ENCODE measurements at places on chromosomes 2 and 18.

GRCh38 chr2:134360745-134361487 lies 107.0 kb downstream of the MGAT5 start:
- DNase-seq = peak; percentile 56

GRCh38 chr18:9845256-9845655 lies 40.5 kb upstream of the TXNDC2 start:
- no peak for DNase-seq

- no peak for DNase-seq
Measured at GRCh38 chr2:68689553-68690537, 44.8 kb upstream of the ARHGAP25 start.

GRCh38 chr2:236872981-236873380 lies 212.7 kb upstream of the COPS8 start:
- no peak for DNase-seq

DNA sequence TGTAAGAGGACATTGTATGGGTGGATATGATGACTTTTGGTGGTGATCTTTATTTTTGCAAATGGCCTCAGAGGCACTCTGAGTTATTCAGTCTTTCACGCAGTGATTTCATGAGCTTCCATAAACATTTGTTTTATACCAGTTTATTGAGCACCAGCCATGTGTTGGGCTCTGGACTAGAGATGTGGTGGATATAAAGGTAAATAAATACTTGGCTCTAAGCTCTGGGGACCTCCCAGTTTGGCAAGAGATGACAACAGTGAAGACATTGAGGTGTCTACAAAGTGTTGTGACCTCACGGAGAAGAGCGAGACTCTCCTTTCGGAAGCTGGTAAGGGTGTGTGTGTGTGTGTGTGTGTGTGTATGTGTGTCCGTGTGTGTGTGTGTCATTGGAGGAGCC lies 146.4 kb downstream of the TANC1 start:
- no peak for DNase-seq

DNA sequence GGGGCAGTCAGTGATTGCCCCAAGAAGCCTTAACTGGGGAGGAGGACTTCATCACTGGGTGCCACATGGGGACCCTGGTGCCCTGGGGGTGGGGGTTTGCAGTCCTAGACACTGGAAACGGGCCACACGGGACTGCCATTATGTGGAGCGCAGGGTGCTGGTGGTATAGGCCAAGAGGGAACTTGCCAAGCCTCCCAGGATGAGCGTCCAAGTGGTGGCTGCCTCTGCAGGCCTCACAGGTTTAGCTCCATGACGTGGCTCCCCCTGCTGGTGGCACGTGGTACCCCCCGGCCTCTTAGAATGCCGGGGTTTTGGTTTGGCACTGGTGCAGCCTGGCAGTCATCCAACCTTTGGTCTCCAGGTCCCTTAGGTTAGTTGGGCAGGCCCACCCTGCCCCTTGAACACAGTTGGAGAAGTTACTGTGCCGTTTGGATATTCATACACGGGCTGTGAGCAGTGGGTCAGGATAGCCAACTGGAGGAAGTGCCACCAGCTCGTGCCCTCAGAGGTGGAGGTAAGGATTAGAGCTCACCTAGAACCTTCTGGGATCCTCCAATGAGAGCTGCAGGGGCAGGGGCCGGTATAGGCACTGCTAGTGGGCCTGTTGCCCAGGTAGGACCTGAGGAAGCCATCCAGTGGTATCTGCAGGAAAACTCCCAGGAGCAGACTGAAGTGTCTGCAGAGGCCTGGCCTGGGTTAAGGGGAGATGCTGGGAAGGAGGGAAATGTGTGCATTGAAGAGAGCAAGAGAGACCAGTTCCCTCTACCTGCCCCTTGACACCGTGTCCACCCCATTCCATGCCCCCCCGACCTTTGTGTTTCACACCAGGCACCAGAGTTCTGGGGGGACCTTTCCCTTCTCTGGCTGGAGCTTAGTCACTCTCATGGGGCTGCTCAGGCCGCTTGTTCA lies 5.7 kb downstream of the PTMA start:
- DNase-seq = peak; percentile 91

DNA sequence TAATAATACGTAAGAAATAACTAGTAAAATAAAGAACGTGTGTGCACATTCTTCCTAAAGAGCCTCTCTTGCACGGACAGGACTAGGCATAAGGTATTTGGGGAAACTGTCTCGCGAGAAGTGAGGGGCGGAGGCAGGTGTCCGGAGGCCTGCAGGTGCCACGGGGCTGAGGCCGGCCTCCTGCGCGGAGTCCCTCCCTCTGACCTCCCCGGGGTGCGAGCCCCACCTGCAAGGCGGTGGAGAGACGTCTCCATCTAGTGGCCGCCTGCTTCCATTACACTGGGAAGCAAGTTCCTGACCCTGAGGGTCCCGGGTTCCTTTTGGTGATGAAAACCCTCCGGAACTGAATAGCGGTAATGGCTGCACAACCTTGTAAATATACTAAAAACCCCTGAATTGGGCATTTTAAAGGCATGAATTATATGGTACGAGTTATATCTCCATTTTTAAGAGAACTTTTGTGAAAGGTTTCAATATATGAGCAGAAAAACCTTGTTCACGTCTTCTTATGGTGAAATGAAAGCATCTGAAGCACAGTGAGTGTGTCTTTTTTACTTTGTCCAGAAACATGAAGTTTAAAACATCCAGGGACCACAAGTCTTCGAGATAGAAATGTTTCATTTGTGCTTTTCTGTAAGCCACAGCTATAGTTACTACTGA lies 35.5 kb upstream of the CTDP1 start:
- DNase-seq = peak; percentile 67

DNA sequence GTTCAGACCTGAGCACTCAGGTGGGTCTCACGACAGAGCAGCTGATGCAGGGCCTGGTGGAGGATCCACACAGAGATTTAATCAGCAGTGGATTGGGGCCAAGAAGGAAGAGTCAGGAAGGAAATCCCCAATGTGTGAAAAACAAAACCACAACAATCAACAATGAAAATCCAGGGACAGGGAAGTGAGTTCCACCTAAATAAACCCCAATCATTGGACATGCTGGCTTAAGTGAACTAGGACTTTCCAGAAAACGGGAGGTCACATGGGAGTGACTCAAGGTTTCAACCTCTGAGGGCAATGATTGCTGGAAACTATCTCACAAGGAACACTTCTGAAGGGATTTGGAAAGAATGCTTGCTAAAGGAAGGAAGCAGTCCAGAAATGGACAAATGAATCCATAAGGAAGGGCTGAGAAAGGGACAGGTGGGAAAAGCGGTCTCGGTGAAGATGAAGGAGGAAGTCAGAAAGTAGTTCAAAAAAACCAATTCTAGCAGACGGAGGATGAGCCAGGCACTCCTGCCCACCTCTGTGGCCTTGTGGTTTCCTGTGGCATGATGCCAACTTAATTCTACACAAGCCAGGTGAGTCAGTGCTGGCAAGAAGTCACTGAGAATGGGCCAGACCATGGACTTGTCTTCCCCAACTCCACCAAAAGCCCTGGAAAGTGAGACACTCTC lies 15.4 kb upstream of the XDH start:
- DNase-seq = peak; percentile 39

- DNase-seq = no peak
Measured at GRCh38 chr2:9702604-9703084, 71.8 kb upstream of the YWHAQ start.

GRCh38 chr2:148201075-148202004 lies 180.4 kb downstream of the MBD5 start:
- DNase-seq = peak; percentile 69

DNA sequence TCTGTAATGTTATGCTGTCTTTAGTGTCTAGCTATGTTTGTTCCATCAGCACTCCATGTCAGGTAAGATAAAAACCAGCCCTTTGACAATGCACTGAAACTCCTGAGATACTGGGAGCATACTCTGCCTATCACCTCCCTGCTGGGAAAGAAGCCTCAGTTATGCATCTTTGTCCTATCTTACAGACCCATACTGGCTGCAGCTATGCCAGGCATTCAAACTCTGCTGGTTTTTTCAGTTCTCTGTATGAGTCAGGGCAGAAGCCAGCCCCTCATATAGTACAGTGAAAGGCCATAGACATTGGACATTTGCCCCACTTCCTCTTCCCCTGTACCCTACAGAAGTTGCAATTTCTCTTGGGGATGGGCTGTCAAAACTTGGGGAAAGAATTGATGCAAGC lies 181.1 kb upstream of the RGPD4 start:
- no peak for DNase-seq

All from cardiac fibroblast (primary cell).